ENCODE measurements at places on chromosomes 12 and 14.

- DNase-seq, result no peak
Measured at GRCh38 chr14:24053548-24054323, 1.9 kb downstream of the CARMIL3 start.

- DNase-seq, result no peak
Measured at GRCh38 chr12:76138656-76139055, 54.2 kb upstream of the NAP1L1 start.

DNA sequence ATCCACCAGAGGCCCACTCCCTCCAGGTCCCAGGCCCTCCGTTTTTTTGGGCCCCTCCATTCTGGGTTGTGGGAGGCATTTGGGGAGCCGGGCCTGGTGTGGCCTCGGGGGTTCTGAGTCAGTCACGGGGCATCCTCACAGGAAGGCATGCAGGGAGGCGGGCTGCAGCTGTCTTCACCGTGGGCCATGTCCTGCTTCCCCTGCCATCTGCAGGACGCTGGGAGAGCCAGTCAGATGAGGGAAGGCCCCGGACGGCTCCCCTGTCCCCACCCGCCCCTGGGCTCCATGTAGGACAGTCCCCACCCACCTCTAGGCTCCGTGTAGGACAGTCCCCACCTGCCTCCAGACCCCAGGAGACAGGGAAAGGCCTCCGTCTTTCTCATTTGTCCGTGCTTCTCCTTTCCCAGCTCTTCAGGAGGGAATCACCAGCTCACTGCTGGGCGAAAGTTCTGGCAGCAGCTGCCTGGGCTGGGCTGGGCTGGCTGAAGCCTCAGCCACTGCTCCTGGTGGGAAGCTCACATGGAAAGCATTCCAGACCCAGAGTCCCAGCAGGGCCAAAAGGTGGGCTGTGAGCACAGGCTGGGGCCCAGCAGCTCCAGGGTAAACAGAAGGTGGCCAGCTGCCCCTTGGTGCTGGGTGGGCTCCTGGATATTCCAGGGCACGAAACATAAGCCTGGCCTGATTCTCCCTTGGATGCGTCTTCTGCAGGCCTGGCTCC, 217.8 kb downstream of the KIF26A start:
- no peak for DNase-seq

GRCh38 chr12:10027311-10027710, 3.2 kb upstream of the CLEC9A start:
- no peak for DNase-seq

Data from cerebellar nuclear complex (tissue), 1 donor.